Muscle of leg (tissue), 16 donors: ENCODE measurements at places on chromosomes 2 and 18. TPM values are rescaled to one million over a fixed set of nuclear protein-coding genes. Genes with fewer than 3 reads are reported as not detected.
A peak's percentile ranks its signal among the peaks of the same experiment; 100 is the strongest.

DNA sequence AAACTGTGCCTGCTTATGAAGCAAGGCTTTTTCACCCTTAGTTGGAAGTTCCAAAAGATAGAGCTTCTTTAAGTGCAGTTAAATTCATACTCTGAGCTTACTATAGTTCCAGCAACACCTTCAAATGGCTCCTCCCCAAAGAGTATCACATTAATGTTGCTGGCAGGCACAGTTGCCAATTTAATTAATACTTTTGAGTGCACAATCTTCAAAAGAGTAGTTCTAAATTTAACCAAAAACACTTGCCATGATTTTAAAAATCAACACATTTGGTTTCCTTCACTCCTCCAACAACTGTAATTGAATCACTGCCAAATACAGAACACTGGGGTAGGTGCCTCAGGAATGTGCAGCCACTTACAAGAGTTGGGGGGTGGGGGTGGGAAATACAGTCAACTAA is 150.6 kb upstream of the UBE2E3 start:
- no peak for DNase-seq

- DNase-seq, result no peak
These were observed 811.6 kb downstream of the PLCL1 start for GRCh38 chr2:198615972-198616371.

- DNase-seq, result no peak
These were observed 529.7 kb downstream of the DSC3 start for GRCh38 chr18:30512872-30513271.

DNA sequence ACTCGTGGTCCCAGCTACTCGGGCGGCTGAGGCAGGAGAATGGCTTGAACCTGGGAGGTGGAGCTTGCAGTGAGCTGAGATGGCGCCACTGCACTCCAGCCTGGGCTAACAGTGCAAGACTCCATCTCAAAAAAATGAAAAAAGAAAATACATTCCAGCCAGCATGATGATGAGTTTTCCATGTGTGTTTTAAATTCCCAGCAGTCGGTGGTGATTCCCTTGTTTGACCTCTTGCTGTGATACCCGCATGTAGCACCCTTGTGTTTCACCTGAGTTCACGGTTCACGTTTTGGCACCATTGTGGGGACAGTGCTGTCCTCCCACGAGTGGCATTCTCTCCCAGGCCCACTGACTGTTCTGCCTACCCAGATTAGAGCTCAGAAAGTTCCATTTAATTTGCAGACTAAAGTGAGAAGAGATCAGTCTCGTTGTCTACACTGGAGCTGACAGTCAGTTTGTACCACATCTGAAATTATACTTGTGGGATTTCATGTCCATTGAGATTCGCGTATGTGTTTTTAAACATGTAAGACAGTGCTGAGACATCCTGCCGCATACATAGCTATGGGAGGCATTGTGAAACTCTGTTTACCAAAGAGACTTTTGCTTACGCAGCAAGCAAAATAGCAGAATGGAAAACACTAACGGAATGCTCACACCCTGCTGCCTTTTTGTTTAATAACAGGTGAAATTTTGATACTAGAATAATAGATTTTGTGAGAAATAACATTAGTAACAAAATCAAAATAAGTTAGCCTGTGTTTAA is 157.1 kb downstream of the GBX2 start:
- peak; percentile 33 for DNase-seq

DNA sequence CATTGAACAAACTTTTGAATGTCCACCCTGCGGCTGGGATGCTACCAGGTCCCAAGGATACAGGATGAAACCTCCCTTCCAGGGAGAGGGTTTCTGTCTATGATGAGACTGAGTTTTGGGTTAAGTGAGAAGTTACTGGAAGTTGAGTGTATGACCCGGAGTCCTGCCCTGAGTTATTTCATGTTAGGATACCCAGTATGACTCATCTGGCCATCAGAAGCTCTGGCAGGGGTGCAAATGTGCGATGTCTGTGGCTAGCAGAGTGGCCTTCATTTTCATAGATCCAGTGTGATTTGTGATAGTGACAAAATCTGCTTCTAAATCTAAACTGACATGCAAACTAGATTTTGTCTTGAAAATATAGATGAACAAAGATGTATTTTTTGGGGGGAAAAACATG is 55.3 kb downstream of the KCTD1 start:
- DNase-seq, result no peak

- peak; percentile 86 for DNase-seq
These were observed 89.7 kb downstream of the TMEM247 start for GRCh38 chr2:46569061-46569560.

SERPINB12 gene
- 0.71 TPM for polyA plus RNA-seq

FSIP2 gene
- 0.71 TPM for polyA plus RNA-seq
